ENCODE measurements at places on chromosomes 2 and 18. TPM values are rescaled to one million over a fixed set of nuclear protein-coding genes. Genes with fewer than 3 reads are reported as not detected.

Gene RHOB
- polyA plus RNA-seq = 76.7 TPM

GRCh38 chr18:12990641-12990966 lies 558 bp upstream of the CEP192 start:
- DNase-seq = no peak

DNA sequence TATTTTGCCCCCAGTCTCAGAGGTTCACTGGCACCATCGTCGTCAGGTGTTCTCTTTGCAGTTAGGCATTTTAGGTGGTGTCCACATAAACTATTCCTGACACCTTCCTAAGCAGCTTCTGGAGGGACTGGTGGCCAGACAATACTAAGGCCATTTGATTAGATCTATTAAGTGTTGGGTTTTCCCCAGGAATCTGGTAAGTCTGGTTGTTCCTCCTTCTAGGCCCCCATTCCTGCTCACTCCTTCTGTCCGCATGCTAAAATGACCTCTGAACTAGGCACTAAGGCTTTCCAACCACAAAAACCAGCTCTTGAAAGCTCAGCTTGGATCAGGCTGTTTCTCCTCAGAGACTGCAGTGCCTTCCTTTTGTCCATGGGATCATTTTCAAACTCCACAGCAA lies 100.7 kb downstream of the MGAT5 start:
- DNase-seq = no peak

Gene TANC1
- polyA plus RNA-seq = 19.9 TPM

DNA sequence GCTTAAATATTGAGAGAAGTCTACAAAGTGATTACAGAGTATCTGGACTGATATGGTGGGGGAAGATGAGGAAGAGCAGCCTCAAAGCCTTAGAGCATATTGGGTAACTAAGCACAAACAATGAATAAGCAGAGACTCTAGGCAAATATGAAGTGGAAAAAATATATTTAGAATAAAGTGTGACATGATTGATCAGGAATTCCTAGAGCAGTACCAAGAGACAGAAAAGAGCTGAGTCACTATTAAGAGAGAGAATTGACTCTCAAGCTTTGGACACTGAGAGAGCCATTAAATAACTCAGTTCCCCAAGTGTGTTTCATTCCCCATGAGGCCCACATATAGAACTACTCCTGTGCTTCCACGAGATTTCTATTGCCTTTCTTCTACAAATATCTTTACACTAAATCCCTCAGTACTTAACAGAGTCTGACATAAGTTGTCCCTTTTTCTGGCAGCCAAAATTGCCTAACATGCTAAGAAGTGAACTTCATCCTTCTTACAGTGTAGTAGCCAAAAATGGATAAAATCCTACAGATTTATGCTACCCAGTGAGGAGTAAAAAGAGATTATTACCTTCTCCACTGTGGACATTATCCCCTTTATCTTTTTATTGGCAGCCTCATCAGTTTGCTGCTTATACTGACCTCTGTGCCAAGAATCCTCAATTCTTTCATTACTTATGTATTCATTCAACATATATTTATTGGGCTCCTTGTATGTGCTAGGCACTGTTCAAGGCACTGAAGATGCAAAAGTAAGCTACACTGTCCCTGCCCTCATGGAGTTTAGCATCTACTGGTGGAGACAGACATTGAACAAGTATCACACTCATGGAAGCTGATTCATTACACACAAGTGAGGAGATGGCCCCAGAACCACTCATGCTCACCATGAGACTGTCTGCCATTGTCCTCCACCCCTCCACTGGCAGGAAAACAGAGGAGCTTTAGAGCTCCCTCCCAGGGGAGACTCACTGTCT lies 45.4 kb downstream of the SLC40A1 start:
- peak; percentile 46 for DNase-seq

DNA sequence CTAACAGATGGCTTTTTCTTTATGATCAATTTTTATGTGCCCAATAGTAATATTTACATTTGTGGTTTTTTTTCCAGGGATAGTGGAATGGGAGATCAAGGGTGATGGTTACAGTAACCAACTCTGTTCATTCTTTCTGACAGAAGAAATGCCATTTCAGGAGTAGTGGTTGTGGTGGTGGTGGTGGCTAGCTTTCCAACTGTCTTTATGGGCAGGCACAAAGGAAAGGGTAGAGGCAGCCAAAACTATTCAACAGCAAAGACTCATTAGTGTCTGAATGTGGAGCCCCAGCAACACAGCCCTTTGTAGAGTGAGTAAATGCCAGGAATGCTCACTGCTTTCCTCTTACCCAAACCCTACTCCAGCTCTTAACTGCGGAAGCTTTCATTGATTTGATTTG lies 227.7 kb downstream of the RND3 start:
- DNase-seq = no peak
